ENCODE measurements at places on chromosomes 16 and 17.

DNA sequence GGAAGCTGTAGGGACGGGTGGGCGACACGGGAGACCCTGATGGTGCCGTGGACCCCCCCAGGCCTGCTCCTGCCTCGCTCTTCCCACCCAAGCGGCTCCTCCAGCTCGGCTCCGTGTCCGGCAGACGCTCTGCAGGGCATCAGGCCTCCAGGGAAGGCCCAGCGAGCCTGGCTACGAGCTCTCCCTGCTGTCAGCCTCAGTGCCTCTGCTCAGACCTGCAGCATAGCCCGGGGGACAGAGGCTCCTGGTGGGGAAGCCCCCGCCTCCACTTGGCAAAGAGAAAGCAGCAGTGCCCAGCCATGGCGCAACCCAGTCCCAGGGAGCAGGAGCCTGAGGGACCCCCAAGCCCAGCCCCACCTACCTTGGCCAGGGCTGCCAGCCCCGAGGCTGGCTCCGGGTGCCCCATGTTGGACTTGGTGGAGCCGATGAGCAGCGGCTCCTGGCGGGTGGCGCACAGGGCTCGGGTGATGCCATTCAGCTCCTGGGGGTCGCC is 5.9 kb downstream of the FASN start:
- no peak for DNase-seq

GRCh38 chr17:39591958-39592954 is 15.5 kb downstream of the NEUROD2 start:
- DNase-seq = peak; percentile 43

DNA sequence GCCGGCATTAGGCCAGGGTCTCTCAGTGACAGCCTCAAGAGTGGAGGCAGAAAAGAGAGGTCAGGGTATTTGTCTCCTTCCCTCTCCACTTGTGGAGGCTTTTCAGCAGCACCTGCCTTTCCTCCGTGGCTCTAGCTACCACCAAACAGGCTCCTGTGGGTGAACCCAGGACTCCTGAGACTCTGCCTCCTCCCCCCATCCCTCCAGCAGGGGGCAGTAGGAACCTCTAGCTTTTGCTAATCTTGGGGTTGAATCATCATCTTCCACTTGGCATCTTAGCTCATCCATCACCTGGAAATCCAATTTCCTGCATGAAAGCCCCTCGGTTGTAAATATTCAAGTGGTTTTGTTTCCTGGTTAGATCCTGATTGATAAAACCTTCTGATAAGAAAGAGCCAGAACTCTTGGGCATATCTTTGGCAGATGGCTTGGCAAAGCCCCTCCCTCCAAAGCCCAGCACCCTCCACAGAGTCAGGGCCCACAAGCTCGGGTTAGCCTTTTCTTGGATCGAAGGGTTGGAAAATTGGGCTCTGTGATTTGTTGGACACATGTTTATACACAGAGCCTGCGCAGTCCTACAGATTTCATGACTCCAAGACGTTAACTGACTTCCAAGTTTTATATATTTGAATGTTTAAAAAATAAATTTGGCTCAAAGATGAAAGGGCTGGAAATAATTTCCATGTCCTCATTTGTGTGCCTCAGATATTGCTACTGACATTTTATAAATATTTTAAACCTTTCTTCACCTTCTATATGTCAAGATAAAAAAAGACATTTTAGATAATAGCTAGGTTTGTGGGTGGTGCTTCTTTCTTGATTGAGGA is 322.1 kb downstream of the MAP2K4 start:
- no peak for DNase-seq

GRCh38 chr16:85856585-85856984 is 42.4 kb upstream of the IRF8 start:
- DNase-seq = no peak

DNA sequence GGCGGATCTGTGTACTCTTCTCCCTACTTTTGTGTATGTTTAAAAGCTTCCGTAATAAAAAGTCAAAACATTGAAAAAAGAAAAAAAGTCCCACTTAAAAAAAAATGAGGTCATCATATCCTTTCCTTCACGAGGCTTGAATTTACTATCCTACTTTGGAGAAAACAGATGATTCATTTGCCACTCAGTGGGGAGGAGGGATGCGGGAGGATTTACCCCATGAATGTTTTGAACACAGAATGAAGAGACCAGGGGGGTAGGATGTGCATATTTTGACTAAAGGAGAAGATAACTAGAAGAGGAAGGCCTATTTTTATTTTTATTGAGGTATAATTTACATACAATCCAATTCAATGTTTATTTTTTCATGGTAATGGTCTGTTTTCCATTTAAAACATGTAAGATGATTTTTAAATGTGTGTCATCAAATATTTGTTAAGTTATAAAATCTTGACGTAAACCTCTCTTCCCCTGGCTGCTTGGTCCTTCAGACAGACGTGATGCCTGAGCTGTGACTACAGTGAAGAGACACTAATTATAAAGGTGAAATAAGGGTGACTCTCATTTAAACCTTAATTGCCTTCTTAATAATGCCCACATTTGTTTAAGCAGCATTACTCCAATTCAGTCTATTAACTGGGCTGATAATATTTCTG is 135.4 kb upstream of the AXIN2 start:
- DNase-seq = no peak

- DNase-seq = peak; percentile 26
Measured at GRCh38 chr17:2978116-2978515, 85.3 kb downstream of the OR1D5 start.

DNA sequence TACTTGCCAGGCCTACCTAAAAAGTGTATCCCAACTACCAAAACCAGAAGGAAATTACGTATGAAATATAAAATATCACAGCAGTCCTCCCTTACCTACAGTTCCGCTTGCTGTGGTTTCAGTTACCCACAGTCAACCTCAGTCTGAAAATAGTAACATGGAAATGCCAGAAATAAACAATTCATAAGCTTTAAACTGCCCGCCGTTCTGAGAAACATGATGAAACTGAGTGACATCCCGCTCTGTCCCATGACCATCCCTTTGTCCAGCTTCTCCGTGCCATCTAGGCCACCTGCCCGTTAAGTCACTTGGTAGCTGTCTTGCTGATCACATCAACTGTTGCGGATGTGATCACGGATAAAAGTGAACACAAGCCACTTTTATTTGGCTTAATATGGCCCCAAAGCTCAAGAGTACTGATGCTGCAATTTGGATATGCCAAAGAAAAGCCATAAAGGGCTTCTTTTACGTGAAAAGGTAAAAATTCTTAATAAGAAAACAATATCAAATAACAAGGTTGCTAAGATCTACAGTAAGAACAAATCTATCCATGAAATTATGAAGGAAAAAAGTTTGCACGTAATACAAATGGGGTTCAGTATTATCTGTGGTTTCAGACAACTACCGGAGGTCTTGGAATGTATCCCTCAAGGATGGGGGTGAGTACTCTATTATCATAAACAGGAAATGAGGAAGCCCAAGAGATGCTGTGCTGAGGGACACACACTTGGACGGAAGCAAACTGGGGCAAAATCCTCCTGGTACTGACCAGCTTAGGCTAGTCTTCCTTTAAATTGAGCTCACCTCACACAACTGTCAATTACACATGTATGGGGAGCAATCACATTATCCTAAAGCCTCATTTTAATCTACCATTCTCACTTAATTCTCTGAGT is 8.2 kb downstream of the USP22 start:
- DNase-seq = no peak

DNA sequence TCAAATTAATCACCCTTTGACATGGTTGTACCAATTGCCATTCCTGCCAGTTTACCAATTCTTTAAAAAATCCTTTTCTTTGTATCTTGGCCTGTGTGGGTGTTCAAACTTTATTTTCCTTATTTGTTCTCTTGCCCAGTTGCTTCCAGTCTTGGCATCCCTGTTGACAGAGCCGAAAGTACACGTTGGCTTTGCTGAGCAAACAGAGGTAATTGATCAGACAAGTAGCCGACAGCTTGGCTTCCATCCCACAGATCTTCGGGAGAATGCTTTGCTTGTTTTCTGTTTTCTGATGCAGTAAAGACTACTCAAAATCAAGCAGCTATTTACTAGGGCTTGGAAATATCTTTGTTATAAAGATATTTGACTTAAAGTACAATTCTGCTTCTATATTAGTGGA is 506.8 kb upstream of the SALL1 start:
- DNase-seq = no peak

DNA sequence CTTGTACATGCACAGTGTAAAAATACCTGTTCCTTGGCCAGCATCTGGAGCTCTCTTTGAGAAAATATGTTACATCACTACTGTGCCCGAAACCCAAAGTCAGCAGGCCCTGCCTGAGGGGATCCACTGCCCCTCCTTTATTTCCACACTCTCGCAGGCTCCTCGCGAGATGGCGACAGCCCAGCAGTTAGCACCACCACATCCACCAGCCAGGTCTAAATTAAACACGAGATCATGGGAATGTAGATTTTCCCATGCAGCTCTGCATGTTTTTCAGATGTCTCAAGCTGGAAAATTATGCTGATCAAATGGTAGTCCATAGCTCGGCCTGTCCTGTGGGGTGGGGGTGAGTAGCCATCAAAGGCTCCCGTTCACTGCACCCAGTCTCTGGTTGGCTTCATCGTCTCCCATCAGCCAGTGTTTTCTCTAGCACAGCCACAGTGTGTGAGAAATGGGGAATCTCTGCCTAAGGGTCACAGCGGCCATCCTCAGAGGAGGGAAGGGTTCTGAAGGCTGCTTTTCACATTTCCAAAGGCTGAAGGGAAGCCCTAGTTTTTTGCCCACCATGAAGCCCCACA is 34.7 kb downstream of the EPN2 start:
- no peak for DNase-seq

Data from erythroblast (primary cell).